ENCODE measurements at places on chromosomes 16 and 17.

- no peak for DNase-seq
Observed at GRCh38 chr17:79388556-79389295, 222.1 kb downstream of the RBFOX3 start.

- no peak for DNase-seq
Observed at GRCh38 chr17:33202021-33202420, 91.1 kb downstream of the ASIC2 start.

DNA sequence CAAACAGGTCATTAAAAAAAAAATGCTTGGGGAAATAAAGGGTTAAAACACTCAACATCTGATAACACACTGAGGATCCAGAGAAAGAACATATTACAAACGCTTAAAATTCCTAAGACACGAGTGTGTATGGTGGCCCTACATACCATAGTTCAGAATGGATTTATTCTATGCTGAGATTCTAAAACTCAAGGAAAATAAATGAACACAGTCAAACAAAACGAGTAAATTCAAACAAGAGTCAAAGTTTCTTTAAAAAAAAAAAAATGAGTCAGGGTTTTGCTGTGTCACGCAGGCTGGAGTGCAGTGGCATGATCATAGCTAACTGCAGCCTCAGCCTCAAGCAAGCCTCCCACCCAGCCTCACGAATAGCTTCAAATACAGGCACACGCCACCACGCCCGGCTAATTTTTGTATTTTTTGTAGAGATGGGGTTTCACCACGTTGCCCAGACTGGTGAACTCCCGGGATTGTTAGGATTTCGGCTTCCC is 17.4 kb downstream of the CRK start:
- DNase-seq = no peak

GRCh38 chr16:14101415-14101814 is 30.3 kb downstream of the MRTFB start:
- DNase-seq = no peak

- no peak for DNase-seq
Observed at GRCh38 chr16:8739989-8740704, 57.3 kb downstream of the TMEM186 start.

DNA sequence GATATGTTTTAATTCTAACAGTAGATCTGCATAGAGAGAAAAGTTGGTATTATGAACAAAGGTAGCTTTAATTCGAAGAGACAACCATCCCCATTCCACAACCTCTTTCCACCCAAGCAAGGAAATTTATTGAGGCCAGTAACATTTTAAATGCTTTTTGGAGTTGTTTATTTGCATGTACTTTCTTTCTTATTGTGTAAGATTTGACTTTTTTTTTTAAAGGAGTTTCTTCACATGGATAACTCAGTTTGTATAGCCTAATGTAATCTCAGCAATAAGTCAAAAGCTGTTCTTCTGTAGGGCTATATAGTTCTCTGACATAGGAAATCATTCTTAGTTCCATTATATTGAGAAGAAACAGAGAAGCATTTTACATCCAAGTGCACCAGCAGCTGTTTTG is 163.3 kb downstream of the PRKCA start:
- DNase-seq = no peak

DNA sequence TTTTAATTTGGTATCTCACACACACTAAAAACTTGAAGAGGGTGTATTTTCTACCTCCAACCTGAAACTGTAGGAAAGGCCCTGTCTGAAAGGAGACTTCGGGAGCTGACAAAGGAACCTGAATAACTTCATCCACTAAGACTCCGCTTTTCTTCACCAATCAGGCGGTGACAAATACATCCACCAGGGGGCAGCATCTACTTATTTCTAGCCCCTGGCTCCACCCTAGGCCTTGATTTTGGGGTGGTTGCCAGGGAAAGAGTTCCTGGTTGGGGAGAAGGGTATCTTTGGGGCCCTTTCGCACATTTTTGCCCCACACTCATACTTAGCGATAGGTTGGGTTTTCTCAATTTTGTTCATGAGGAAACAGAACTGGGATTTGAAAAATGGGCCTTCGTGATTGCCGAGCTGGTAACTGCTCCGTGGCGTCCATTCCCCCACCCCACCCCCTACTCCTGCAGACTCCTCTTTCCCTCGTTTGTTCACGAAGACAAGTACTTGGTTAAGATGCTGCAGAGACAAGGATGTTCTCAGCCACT is 4.8 kb upstream of the ARL4D start:
- peak; percentile 74 for DNase-seq

DNA sequence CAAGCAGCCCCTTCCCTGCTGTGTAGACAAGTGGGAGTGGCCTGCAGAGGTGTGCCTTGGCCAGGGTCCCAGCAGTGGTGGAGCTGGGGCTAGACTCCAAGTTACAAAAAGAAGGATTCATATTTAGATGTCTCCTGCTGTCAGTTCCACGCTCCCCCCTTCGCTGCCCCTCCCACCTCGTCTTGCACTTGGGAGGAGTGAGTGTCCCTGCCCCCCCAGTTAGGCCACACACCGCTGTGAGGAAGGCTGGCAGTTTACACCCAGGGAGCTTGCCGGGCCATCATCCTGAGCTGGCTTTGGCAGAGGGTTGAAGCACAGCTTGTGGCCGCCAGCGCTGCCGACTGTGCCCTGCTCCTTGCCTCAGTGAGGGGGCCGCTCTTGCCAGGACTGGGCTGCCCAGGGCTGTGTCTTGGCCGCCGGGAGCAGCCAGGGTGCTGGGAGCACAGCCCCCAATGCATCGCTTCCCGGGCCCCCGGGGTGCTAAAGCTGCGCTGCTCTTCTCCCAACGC is 44.3 kb downstream of the ELAC2 start:
- DNase-seq = no peak

DNA sequence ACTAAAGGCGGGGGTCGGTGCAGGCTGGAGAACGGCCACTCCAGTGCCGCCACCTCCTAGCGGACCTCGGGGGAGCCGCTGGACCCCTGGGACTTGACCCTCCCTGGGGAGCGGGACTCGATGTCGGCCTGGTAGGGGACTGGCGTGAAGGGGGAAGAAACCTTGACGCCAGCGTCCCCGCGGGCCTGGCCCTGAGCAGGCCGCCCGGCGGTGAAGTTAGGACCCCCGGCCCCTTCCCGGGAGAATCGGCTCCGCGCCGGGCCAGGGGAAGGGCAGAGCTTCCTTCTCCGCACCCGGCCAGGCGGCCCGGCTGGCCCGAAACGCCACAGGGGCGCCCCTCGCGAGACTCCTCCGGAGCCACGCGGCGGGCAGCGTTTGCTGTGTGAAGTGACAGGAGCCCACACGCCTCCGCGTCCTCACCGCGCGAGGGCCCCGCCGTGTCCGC is 389 bp downstream of the DUS1L start:
- DNase-seq = no peak

- DNase-seq = no peak
Observed at GRCh38 chr17:49443862-49444261, 29.2 kb upstream of the PHB1 start.

DNA sequence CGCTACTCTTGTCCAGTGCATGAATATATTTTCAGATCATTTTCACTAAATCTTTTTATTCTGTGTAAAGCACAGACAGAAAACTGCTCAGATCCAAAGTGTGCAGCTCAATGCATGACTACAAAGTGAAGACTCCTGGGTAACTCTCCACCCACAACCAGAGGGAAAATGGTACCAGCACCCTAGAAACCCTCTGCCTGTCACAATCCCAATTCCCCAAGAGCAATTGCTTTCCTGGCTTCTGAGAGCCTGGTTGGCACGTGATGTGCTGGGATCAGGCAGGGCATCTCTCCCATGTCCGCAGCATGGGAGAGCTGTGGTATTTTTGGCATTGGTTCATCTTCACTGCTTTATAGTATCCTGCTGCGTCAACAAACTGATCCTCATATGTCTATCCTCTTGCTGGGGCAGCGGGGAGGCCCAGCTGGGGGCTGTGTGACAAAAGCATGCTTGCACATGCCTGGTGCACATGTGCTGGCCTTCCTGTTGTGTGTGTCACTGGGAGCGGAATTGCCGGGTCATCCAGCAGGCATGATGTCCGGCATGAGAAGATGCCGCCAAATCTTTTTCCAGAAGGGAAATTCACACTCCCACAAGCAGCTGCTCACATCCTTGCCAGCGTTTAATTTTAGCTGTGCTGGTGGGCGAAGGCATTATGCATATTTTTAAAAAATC is 278.9 kb upstream of the FOXF1 start:
- no peak for DNase-seq

- no peak for DNase-seq
Observed at GRCh38 chr16:87288753-87289362, 28.3 kb downstream of the C16orf95 start.

DNA sequence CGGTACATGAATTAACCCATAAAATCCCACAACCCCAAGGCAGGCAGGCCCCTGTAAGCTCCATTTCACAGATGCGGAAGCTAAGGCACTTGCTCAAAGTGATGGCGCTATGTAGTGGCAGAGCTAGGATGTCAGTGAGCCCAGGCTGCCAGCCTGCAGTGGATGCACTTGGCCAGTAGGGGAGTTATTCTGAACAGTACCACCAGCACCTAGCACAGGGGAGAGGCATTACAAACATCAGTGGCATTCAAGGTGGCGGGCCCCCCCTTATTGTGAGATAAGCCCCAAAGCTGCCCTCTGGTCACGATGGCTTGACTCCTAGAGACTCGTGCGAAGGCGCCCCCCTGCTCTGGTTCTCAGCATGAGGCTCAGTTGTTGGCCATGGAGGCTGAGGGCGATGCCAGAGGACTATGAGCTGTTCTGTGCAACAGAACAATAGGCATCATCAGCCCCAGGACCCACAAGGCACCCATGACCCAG is 33.8 kb downstream of the GTF3C1 start:
- DNase-seq = no peak

- no peak for DNase-seq
Observed at GRCh38 chr16:53998024-53998810, 288.4 kb downstream of the IRX3 start.

GRCh38 chr16:2159175-2159838 is 3.7 kb downstream of the TRAF7 start:
- no peak for DNase-seq

- no peak for DNase-seq
Observed at GRCh38 chr16:68313116-68313515, 2.3 kb downstream of the PRMT7 start.

DNA sequence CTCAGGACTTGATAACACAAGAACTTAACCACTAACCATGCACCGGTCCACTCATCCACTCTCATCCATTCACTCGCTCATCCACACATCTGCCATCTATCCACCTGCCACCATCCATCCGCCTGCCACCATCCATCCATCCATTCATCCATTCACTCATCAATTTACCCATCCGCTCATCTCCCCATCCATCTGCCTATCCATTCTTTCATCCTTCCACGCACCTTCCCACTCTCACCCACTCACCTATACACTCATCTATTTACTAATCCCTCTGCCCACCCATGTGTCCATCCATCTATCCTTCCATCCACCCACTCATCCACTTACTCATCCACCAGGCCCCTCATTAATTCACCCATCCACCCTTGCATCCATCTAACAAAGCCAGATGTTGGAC is 131.0 kb downstream of the MRM1 start:
- DNase-seq = no peak

DNA sequence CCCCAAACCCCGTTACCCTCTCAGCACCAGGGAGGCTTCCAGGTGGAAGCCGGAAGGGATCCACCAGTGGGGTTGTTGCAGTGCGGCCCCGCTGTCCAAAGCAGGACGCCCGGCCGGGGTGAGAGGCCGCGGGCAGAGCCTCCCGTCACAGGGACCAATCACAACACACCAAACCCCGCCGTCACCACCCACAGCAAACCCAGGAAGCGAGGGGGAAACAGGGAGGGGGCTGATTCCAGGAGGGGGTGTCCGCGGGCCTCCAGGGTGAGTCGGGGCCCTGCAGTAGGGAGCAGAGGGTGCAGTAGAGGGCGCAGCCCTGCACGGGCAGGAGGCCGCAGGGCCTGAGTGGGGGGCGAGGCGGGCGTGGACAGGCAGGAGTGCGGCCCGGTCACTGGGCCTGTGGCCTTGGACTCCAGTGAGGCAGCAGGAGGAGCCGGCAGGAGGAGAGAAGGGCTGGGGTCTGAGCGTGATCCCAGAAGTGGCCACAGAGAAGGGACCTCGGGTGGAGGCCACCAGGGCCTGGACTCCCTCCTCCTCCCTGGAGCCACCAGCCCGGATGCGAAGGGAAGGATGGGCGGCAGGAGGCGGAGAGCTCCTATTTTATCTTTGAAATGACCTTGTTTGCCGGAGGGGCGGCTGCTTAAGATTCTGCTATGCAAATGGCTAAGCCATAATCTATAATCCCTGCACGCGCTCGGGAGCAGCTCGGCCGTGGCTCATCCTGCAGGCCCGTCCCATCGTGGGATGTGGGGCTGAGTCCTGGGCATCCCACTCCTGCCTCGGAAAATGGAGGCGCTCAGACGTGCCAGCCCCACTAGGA is 41.5 kb downstream of the ZFPM1 start:
- no peak for DNase-seq

DNA sequence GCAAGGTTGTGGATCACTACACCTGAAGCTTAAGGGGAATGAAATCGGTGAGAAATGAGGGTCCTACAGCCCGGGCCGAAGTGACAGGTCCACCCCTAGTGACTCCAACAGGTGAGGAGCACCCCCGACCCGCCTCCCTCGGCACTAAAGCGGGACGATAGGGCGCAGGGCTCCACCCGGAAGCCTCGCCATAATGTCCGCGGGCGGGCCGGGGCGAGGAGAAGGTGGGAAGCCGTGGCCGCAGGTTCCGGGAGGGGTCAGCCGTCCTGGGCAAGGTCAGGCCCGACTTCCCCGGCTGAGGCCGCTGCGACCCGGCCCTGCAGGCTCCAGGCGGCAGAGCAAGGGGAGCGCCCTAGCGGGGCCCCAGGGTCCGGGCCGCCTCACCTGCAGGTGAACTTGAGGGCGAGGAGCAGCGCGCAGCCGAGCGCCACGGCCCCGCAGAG is 543 bp downstream of the TXNDC11 start:
- DNase-seq = peak; percentile 25

DNA sequence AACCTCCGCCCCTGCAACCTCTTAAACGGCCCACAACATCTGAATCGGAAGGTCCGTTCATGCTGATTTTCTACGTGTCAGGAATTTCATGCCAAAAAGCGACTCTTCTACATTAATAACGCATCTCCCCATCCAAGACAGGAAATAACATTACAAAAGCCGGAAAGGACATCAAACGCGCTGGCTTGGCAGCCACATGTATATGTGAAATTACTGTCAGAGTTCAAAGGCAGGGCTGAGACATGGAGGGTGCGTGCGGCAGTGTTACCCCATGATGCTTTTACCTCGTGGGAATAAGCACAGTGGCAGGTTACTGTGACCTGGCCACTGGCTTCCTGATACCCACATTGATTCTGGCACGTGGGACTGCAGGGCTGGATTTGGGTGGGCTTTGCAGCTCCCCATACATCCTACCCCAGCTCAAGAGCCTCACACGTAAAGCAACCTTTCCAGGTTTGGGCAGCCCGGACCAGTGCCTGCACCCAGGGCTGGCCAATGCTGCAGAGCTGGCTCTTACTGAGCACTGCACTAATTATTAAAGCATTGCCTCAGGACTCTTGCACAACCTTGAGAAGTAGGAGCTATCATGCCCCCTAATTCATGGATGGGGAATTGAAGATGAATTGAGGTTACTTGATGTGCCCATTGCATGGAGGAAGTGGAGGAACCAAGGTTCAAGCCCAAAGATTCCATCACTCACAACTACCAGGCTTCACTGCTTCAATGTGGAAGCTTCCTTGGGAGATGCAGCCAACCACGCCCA is 120.6 kb upstream of the FOXF1 start:
- DNase-seq = no peak

Measured in activated CD4-positive, CD25-positive, alpha-beta regulatory T cell treated with anti-CD3 and anti-CD28 coated beads, Interleukin-2, amount 50 U/mL, for 16 hours (primary cell).